Osteocyte (in vitro differentiated cells): ENCODE measurements at places on chromosomes 4 and X.
A peak's percentile ranks its signal among the peaks of the same experiment; 100 is the strongest.

DNA sequence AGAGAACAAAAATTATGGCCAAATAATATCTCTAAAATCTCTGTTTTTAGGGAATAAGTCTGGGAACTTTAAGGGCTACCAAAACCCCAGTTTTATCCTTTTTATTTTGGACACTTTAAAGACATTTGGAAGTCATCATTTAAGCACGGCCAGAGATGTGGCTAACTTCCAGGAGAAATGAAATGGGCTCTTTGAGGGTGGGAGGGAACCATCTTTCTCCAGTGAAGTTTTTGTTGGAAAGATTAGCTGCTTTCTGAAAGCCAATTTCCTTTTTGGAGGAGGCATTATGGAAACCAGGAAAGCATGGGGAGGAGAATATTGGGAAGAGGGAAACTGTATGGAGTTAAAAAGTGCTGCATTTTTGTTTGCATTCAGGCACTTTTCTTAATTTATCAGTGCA lies 4.8 kb downstream of the VSIG1 start:
- DNase-seq = no peak

- DNase-seq = no peak
These were observed 137.5 kb downstream of the RASL11B start for GRCh38 chr4:52999626-53000025.

- no peak for DNase-seq
These were observed 63.5 kb downstream of the TMEM131L start for GRCh38 chr4:153529646-153530045.

DNA sequence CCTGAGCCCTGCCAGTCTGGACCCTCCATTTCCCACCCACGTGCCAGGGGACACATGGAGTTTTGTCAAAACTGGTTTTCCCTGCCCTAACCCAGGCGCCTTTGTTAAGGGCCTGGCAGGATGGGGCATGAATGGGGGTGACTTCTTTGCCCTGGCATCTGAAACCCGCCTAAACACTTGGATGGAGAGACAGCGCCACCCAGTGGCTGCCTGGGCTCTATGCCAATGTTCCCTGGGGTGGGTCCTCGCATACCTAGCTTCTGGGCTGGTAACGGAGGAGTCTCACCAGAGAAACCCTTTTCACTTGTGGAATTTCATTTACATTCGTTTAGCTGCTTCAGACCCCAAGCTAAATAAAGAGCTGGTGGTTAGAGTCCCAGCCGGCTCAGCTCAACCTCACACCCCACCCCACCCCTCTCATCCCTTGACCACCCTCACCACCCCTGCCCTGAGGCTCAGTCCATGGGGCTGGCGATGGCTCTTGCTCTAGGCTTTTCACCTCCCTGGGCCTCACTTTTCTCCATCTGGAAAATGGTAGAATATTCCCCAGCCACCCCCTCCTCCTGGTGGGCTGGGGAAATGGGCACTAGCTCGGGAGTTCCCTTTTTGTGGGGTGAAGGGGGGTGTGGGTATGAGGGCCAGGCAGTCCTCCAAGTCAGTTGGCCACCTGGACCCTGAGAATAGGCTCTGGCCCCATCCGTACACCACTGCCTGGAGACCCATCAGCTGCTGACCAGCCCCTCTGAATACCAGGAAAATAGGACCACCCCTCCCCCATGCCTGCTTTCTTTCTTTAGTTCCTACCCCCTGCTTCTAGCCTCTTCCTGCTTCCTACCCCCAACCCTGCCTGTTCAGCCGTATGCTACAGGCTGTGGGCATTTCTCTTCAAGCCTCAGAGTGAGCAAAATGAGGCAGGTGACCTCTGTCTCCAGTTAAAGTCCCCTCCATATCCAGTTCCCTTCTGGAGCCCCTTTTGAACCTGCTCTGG lies 57.1 kb upstream of the PJA1 start:
- DNase-seq = peak; percentile 90

GRCh38 chr4:188550296-188550695 lies 411.1 kb downstream of the TRIML1 start:
- DNase-seq = no peak

DNA sequence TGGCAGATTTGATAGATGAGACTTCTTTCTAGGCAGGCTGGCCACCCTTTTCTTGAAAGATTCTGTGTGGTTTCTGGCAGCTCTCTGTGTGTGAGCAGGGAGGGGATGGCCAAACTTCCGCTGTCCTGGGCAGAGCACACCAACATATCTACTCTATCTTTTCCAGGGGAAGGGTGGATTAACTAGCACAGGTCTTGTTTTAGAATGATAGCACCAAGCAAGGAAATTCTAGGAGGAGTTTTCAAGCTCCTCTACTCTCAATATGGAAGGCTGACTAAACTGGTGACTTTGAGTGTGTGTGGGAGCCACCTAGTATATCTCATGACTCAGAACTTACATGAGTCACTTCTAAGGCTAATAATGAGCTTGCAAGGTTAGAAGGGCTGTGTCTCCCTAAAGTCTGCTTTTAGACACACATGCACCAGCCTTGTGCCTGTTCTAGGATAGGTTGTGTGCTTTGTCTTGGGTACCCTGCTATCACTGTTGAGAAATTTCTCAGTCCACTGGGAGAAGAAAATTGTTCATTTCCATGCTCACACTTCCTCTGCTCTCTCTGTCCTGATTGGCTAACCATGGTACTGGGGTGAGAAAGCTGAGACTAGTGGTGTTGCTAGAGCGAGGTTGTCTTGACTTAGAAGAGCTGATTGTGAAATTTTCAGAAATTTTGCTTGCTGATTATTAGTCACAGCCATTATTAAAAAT lies 72.9 kb downstream of the YIPF6 start:
- no peak for DNase-seq

- no peak for DNase-seq
These were observed 5.7 kb upstream of the FAM9C start for GRCh38 chrX:13050151-13050550.

GRCh38 chr4:26030260-26030667 lies 116.2 kb downstream of the SMIM20 start:
- no peak for DNase-seq

GRCh38 chr4:148998719-148999118 lies 556.5 kb upstream of the NR3C2 start:
- DNase-seq = no peak

- DNase-seq = no peak
These were observed 495.3 kb downstream of the UBE2NL start for GRCh38 chrX:144379156-144379555.

GRCh38 chr4:111602848-111603247 lies 542.4 kb upstream of the FAM241A start:
- no peak for DNase-seq

DNA sequence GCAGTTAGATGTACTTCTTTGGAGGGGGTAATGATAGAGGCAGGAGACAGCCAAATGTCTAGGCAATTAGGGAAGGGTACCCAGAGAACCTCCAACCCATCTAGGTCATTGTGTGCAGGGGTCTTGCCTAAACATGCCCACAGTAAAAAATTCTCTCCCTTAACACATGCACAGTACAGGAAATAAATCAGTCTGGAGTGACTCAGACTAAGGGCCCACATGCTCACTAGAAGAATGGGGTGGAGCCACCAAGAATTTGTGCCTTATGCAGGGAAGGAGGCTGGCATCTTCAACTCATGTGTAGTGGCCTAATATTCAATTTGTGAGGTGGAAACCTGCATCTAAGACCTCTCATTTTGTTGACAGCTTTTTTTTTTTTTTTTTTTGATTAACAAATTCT lies 945.3 kb upstream of the GRIA3 start:
- DNase-seq = no peak

- no peak for DNase-seq
These were observed 13.2 kb downstream of the FOXP3 start for GRCh38 chrX:49251325-49251724.

DNA sequence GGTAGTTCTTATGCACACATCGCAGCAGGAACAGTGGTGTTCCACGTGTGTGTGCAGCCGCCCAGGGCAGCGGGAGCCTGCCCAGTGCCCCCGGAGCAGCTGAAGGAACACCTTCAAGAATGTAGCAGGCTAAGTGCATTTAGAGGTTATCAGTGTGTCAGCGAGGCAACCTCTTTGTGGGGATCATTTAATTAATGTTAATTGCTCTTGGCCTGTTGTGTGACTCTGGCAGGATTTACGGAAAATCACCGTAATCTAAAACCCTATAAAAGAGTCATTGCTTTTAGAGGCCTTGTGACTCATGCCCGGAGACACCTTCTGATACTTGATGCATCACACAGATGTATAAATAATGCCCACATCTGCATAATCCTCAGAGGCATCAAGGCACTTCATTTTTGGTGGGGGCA lies 47.3 kb upstream of the GATB start:
- DNase-seq = no peak

DNA sequence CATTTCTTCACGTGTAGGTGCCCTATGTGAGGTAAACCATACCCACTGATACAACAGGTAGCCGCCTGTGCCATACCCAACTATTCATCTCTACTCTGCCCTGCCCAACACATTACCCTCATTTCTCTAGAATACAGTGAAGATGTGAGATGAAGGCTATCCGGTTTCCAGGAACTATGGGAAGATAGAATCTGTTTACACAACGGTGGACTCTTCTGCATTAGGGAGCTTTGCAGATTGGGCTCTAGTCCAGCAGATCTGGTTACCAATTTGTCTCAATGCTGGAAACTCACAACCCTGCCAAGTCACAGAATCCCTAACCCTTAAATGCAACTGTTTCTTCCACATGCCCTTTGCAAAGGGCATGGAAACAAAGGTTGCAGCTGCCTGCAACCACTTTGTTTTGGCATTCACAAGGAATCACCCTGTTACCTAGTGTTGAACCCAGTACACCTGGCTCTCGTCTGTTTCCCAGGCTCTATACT lies 6.4 kb upstream of the SLAIN2 start:
- DNase-seq = no peak

DNA sequence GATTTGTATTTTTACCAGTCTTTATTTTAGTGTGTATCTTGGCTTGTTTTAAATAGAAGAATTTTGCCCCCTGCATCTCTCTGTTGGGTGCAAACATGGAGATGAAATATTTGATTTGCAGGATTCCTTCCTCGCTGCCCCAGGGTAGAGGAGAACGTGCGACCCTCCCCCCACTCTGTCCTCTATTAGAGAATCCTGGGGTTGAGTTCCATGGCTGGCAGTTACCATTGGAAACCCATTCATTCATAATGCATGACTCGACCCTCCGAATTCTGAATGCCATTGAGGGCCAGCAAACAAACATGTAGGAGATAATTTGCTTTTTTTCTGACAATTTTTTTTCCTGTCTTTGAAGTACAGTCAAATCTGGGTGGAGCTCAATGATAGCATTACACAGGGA lies 53.7 kb downstream of the TRIM2 start:
- DNase-seq = no peak

- DNase-seq = no peak
These were observed 74.2 kb downstream of the LIMCH1 start for GRCh38 chr4:41611881-41612871.

GRCh38 chr4:71550220-71551165 lies 211.7 kb downstream of the SLC4A4 start:
- DNase-seq = no peak

DNA sequence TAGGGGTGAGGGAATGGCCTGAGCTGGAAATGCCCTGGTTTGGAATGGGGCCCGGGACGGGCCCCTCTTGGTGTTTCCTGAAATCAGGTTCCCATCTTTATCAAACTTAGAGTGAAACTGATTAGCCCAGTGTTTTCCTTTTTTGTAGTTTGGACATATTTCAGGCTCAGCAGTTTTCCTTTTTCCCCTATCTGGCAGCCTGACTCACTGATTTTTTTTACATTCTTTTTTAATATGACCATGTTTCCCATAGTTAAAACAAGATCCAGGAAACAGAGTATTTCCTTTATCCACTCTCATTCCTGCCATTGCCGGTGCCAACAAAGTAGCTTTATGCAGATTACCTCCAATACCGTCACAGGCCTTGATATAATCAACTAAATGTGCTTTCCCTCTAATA lies 20.5 kb upstream of the C4orf17 start:
- no peak for DNase-seq

- DNase-seq = no peak
These were observed 32.0 kb downstream of the F8 start for GRCh38 chrX:154990496-154990895.

- no peak for DNase-seq
These were observed 126.5 kb downstream of the PDLIM5 start for GRCh38 chr4:94578195-94578594.

DNA sequence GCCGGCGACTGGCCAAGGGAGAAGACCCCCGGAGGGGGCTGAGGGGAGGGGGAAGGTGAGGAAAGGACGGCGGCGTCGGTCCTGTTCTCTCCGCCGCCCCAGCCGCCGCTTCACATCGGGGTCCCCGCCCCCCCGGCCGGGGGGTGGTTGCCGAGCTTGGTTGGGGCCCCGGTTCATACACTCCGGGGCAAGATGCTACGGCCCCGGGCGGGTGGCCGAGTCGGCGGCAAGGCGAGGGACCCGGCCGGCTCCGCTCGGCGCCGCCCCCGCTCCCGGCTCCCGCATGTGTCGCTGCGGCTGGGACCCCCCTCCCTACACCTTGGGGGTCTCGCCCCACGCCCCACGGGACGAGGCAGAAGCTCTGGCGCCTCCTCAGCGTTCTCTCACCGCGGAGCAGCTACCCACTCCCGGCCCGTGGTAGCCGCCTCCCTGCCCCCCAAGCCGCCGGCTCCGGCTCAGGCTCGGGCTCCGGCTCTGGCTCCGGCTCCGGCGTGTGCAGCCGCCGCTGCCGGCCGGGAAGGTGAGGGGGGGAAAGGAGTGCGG lies 461 bp downstream of the FBXW7 start:
- no peak for DNase-seq

DNA sequence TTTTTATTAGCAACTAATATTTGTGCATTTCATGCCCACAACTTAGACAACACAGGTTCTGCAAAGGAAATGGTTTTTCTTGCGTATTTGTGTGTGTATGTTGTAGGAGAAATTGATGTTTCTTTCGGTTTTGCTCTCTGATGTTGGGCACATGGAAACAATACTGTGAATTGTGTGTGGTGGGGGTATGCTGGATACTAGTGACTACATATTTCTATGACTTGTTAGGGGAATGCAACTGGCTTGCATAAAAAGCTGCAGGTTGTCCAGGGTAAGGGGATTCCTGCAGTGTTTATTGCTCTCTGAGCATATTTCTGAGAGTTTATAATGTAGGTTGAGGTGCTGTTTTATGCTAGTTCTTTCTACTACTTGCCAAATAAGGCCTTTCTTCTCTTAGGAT lies 11.6 kb downstream of the DLG3 start:
- no peak for DNase-seq

- DNase-seq = no peak
These were observed 31.4 kb downstream of the FREM3 start for GRCh38 chr4:143668930-143669552.

- DNase-seq = no peak
These were observed 80.9 kb upstream of the NKX1-1 start for GRCh38 chr4:1487106-1487505.

GRCh38 chr4:24210332-24210902 lies 320.6 kb upstream of the PPARGC1A start:
- no peak for DNase-seq

DNA sequence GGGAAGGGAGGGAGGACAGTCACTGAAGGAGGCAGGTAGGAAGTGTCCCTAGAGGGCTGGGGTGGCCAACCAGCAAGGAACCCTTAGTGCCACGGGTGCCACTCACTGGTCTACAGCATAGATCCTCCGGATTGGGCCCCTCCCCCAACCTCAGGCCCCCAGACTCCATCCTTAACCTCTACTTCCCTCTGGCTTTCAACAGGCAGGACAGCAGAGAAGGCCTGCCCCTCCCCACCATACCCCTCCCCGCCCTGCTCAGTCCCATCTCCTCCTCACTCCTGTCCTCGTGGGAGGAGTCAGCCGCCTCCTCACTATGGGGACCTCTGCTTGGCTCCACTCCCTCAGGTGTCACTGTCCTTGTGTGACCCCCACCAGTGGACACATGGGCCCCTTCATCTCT lies 77.7 kb upstream of the PSAPL1 start:
- DNase-seq = no peak
